GM04503 (cell line): ENCODE measurements at places on chromosomes 12 and 14.

DNA sequence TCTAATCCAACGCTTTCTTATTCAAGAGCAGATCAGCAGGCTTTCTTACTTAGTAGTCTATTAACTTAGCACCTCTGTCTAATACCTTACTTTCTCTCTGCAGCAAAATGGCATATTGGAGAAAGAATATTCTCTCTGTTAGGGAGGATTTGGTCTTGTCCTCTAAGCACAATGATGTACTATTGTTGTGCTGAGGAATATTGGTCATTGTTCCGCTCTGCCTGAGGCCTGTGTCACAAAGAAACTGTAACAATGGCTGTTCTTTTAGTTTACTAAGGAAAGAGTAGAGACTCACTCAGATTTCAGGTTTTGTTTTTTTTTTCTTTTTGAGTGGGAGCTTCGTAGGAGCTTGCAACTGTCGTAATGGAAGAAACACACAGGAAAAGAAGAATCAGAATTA lies 1358.8 kb downstream of the LRFN5 start:
- no peak for DNase-seq

- DNase-seq: no peak
These were observed 324.2 kb downstream of the ALG10 start for GRCh38 chr12:34346372-34347034.

GRCh38 chr14:37270629-37271028 lies 72.9 kb downstream of the MIPOL1 start:
- no peak for DNase-seq

DNA sequence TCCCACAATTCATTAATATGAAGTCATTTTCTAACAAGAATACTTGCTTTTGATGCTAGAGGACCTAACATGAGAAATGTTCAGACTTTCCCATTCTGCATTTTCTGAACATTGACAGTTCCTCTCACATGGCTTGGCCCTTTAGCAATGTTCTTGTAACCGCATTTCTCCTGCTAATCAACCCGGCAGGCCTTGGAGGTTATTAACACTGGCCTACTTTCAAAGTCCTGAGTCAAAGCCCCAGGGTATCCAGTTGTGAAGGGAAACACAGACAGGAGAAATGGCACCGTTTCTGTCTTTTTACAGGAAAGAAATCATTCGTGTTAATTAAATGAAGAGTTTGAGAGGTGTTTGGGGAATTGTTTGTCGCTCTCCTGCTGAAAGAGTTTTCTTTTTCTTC lies 446.5 kb upstream of the MIS18BP1 start:
- DNase-seq: no peak

- no peak for DNase-seq
These were observed 26.7 kb downstream of the SPX start for GRCh38 chr12:21552635-21553328.

DNA sequence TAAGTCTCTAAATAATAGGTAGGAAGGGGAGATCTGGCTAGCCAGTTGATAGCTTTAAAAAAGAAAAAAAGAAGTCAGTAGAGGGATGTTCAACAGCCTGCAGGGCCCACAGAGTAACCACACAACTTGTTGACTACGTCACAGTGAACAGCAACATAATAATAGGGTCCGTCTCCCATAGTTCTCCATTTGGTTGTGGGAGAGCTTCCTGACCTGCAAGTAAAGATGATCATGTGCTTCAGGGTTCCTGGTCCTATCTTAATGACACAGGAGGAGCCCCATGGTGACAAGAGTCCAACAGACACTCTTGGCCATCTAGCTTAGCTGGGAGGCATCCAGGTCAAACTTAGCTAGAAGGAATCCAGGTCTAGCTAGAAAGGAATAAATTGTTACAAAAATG lies 36.2 kb downstream of the FGD6 start:
- DNase-seq: no peak

- peak; percentile 11 for DNase-seq
These were observed 39.8 kb downstream of the GRIN2B start for GRCh38 chr12:13941258-13942249.
